Tibial nerve (tissue), 4 donors: ENCODE measurements at places on chromosomes 1 and 21. TPM values are rescaled to one million over a fixed set of nuclear protein-coding genes. Genes with fewer than 3 reads are reported as not detected.

The MPZ gene
- total RNA-seq: 1,553 TPM

The CD244 gene
- total RNA-seq: 0.98 TPM

The CFAP74 gene
- total RNA-seq: not detected

- DNase-seq: no peak
- H3K36me3 ChIP-seq: peaks cover 2% of the 10 kb centered on the region
- no peaks in the 10 kb centered on the region for H3K4me1 ChIP-seq
- no peak overlapping the region for H3K4me3 ChIP-seq
- no peak overlapping the region for H3K27ac ChIP-seq
Measured at GRCh38 chr1:182807907-182808306, 18.3 kb downstream of the NPL start.

DNA sequence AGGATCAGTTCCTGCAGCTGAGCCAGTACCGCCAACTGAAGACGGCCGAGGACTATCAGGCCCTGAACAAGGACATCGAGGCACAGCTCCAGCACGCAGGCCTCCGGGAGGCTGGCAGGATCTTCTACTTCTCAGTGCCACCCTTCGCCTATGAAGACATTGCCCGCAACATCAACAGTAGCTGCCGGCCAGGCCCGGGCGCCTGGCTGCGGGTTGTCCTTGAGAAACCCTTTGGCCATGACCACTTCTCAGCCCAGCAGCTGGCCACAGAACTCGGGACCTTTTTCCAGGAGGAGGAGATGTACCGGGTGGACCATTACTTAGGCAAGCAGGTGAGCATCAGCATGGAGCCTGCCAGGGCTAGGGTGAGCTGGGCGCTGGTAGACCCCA is 10.7 kb downstream of the H6PD start:
- no peaks in the 10 kb centered on the region for H3K27me3 ChIP-seq
- no peak overlapping the region for H3K27ac ChIP-seq
- H3K4me1 ChIP-seq: peaks cover 35% of the 10 kb centered on the region
- H3K4me3 ChIP-seq: no peak overlapping the region

DNA sequence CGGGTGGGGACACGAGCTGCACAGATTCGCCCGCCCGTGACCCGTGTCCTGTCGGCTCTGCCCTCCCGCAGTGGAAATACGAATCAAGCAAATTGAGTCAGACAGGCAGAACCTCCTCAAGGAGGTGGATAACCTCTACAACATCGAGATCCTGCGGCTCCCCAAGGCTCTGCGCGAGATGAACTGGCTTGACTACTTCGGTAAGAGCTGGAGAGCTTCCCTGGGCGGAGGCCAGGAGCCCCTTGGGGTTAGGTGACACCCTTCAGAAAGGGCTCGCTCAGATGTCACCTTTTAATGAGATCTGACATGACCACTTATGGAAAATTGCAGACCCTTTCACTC is 489 bp downstream of the CDCA8 start:
- peak overlapping the region; percentile 81 for H3K4me3 ChIP-seq
- H3K27me3 ChIP-seq: no peaks in the 10 kb centered on the region
- no peak for DNase-seq
- peaks cover 40% of the 10 kb centered on the region for H3K4me1 ChIP-seq

DNA sequence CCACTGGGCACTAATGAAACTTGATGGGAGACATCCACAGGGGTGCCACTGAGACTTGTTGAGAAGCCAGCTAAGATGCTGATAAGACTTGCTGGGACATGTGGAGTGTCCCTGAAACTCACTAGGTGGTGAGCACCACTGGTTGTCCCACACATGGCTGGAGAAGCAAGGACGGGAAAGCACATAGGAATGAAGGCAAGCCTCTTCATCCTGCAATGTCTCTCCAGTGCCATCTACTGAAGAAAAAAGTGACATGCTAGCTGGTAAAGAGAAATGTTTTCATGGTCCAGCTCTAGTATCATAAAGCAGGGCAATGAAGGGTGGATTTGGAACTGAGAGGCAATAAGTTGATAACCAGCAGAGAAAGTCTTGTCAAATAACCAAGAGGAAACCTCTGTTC is 283.0 kb downstream of the PAPPA2 start:
- H3K36me3 ChIP-seq: no peaks in the 10 kb centered on the region
- H3K27ac ChIP-seq: no peak overlapping the region
- no peaks in the 10 kb centered on the region for H3K27me3 ChIP-seq
- H3K4me3 ChIP-seq: no peak overlapping the region
- DNase-seq: no peak
- no peaks in the 10 kb centered on the region for H3K4me1 ChIP-seq

DNA sequence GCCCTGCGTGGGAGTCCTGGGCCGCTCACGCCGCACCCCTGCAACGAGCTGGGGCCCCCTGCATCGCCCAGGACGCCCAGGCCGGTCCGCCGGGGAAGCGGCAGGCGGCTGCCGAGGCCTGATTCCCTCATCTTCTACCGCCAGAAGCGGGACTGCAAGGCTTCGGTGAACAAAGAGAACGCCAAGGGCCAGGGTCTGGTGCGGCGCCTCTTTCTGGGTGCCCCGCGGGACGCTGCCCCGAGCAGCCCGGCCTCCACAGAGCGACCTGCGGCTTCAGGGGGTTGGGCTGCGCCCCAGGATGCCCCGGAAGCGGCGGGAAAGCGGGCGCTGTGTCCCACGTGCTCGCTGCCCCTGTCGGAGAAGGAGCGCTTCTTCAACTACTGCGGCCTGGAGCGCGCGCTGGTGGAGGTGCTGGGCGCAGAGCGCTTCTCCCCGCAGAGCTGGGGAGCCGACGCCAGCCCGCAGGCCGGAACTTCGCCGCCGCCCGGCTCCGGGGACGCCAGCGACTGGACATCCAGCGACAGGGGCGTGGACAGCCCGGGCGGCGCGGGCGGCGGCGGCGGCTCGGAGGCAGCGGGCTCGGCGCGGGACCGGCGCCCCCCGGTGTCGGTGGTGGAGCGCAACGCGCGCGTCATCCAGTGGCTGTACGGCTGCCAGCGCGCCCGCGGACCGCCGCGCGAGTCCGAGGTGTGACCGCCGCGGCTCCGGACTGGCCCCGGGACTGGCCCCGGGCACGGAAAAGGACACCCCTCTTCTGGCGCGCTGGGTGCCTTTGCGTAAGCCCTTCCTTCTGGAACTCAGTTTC is 2.7 kb downstream of the FAM110D start:
- H3K36me3 ChIP-seq: no peaks in the 10 kb centered on the region
- H3K27ac ChIP-seq: no peak overlapping the region
- no peak for DNase-seq
- no peaks in the 10 kb centered on the region for H3K4me1 ChIP-seq

DNA sequence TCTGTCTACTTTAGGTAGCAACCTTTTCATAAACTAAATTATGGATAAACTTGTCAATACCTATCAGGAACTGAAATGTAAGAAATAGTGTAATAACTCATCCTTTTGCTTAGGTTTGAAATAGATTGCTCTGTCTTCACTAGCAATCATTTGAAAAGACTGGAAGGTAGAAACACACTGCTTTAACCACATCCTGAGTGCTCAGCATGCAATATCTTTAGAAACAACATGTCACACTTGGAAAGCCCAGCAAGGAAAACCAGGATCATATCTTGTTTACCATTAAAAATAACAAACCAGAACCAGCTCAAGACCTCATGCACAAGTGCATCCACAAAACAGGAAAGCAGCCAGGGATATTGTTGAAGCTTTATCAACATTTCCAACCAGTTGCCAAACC is 3.6 kb downstream of the KCNJ6 start:
- no peak for DNase-seq
- peaks cover 50% of the 10 kb centered on the region for H3K27me3 ChIP-seq
- peaks cover 18% of the 10 kb centered on the region for H3K4me1 ChIP-seq
- no peak overlapping the region for H3K27ac ChIP-seq

GRCh38 chr1:203629507-203630082 is 3.0 kb downstream of the ATP2B4 start:
- H3K27me3 ChIP-seq: no peaks in the 10 kb centered on the region
- peak; percentile 53 for DNase-seq
- no peaks in the 10 kb centered on the region for H3K36me3 ChIP-seq
- H3K27ac ChIP-seq: peak overlapping the region; percentile 62
- H3K4me1 ChIP-seq: peaks cover 23% of the 10 kb centered on the region

- no peak for DNase-seq
- H3K36me3 ChIP-seq: peaks cover 2% of the 10 kb centered on the region
- no peak overlapping the region for H3K27ac ChIP-seq
- H3K4me3 ChIP-seq: no peak overlapping the region
- no peaks in the 10 kb centered on the region for H3K27me3 ChIP-seq
- no peaks in the 10 kb centered on the region for H3K4me1 ChIP-seq
Measured at GRCh38 chr1:246875041-246876026, 56.4 kb downstream of the AHCTF1 start.

GRCh38 chr1:7159116-7159781 is 374.0 kb downstream of the CAMTA1 start:
- no peaks in the 10 kb centered on the region for H3K36me3 ChIP-seq
- H3K4me1 ChIP-seq: no peaks in the 10 kb centered on the region
- H3K27me3 ChIP-seq: no peaks in the 10 kb centered on the region
- H3K4me3 ChIP-seq: no peak overlapping the region
- H3K27ac ChIP-seq: no peak overlapping the region

GRCh38 chr1:21051177-21051825 is 125.4 kb downstream of the EIF4G3 start:
- no peaks in the 10 kb centered on the region for H3K4me1 ChIP-seq
- no peak overlapping the region for H3K4me3 ChIP-seq
- H3K36me3 ChIP-seq: no peaks in the 10 kb centered on the region
- no peak overlapping the region for H3K27ac ChIP-seq
- H3K27me3 ChIP-seq: no peaks in the 10 kb centered on the region

DNA sequence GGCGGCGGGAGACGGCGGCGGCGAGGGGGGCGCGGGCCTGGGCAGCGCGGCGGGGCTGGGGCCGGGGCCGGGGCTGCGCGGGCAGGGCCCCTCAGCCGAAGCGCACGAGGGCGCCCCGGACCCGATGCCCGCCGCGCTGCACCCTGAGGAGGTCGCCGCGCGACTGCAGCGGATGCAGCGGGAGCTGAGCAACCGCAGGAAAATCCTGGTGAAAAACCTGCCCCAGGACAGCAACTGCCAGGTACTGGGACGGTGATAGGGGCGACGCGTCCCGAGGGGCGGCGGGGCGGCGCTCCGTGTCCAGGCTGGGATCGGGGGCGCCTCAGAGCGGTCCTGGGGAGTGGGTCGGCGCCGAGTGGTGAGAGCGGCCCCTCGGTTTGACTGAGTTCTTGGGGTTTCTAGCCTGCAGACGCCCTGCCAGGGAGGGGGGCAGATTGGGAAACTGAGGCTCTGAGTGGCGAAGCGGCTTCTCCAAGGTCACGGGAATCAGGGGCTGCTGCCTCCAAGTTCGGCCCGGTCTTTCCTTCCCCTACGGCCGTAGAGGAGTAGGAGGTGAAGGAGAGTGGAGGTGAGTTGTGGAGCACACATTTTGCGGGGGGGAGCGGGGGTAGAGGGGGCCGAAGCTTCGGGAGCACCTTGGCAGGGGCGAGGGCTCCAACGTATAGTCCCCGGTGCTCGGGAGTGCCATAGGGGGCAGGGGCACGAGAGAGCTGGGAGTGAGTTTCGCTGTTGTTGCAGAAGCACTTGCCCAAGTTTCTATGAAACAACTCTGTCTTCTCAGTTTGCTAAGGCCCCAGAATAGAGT is 508 bp downstream of the RAVER2 start:
- no peak overlapping the region for H3K27ac ChIP-seq
- no peaks in the 10 kb centered on the region for H3K27me3 ChIP-seq
- no peaks in the 10 kb centered on the region for H3K36me3 ChIP-seq
- H3K4me3 ChIP-seq: peak overlapping the region; percentile 60
- DNase-seq: no peak

DNA sequence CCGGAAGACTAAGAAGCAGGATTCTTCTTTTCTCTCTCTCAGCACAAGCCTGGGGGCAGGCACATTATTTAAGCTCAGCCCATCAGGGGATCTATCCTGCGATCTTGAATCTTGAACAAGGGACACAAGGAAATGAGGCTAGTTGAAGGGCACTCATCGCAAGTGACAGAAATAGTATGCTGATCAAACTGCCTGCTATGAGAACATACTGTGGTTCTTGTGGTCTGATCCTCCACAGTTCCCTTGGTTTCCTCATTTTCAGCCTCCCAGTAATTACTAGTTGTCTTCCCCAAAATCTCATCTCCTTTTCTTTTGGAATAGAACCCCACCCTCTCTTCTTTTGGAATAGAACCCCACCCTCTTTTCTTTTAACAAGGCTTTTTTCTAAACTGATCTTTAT is 6.5 kb downstream of the ANKRD45 start:
- H3K27ac ChIP-seq: no peak overlapping the region

- H3K4me1 ChIP-seq: no peaks in the 10 kb centered on the region
- H3K27me3 ChIP-seq: no peaks in the 10 kb centered on the region
- DNase-seq: no peak
- H3K4me3 ChIP-seq: no peak overlapping the region
- no peak overlapping the region for H3K27ac ChIP-seq
Measured at GRCh38 chr1:232538224-232538942, 91.5 kb downstream of the SIPA1L2 start.

DNA sequence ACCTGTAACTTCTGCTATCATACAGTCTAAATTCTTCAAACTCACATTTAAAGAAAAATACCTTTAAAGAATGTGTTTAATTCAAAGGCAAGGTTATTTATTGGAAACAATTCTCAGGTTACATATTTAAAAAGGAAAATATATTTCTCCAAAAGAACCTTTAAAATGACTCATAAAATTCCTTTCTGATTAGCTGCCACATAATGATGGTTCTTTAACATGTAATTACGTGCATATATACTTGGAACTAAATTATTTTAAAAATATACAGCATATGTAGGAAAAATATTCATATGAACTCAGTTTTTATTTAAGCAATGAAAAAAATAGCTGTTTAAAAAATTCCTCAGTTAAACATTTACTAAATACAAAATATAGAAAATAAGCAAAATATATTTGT is 173.6 kb downstream of the COP1 start:
- no peaks in the 10 kb centered on the region for H3K27me3 ChIP-seq
- H3K36me3 ChIP-seq: peaks cover 2% of the 10 kb centered on the region
- no peak overlapping the region for H3K4me3 ChIP-seq
- H3K27ac ChIP-seq: no peak overlapping the region

DNA sequence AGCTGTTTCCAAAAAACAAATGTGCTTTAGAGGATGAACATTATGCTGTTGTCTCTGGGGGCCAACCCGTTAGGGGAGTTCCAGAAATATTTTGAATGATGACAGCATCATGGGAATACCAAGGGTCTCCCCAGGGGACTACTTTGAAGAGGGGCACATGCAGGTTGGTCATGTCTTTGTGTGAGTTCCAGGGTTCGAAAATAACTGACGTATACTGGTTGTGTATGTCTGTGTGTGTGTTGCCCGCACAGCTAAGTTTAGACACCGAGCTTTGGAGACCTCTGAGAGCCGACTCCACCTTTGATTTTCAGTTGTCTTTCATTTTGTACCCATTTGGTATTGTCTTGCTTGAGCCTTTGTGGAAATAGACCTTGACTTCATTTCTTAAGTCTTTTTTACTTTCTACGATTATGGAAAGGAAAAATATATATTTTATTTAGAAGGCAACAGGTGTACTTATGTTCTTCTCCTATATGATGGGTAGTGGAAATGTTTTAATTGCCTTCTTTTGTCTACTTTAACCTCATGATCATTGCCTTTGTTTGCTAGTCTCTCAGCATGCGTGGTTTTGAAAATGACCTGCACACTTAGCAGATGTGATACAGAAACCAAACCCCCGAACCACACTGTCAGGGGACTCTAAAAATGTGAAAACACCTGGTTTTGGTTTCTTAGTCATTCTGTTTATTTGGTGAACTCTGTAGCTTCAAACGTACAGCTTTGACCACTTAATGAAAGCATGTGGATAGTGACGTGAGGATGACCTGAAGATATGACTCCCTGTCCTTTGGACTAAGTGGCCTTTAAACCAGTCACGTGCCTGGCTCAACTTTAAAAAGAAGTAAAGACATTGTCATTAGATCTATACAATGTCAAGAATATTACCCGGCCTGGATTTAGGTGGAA is 56.5 kb downstream of the GALNT2 start:
- DNase-seq: no peak
- H3K27me3 ChIP-seq: no peaks in the 10 kb centered on the region
- H3K4me1 ChIP-seq: peaks cover 21% of the 10 kb centered on the region
- H3K36me3 ChIP-seq: no peaks in the 10 kb centered on the region
- peak overlapping the region; percentile 62 for H3K27ac ChIP-seq
